GM23338 (cell line): ENCODE measurements at places on chromosomes 13 and 19.

GRCh38 chr19:31316201-31316951 lies 32.9 kb downstream of the TSHZ3 start:
- H3K4me3 ChIP-seq, result peak overlapping the region; percentile 16; the same call in 1 of the 2 replicates
- H3K4me1 ChIP-seq, result peaks cover 42% of the 10 kb centered on the region
- H3K27ac ChIP-seq, result peak overlapping the region; percentile 89
- no peaks in the 10 kb centered on the region for H3K36me3 ChIP-seq

DNA sequence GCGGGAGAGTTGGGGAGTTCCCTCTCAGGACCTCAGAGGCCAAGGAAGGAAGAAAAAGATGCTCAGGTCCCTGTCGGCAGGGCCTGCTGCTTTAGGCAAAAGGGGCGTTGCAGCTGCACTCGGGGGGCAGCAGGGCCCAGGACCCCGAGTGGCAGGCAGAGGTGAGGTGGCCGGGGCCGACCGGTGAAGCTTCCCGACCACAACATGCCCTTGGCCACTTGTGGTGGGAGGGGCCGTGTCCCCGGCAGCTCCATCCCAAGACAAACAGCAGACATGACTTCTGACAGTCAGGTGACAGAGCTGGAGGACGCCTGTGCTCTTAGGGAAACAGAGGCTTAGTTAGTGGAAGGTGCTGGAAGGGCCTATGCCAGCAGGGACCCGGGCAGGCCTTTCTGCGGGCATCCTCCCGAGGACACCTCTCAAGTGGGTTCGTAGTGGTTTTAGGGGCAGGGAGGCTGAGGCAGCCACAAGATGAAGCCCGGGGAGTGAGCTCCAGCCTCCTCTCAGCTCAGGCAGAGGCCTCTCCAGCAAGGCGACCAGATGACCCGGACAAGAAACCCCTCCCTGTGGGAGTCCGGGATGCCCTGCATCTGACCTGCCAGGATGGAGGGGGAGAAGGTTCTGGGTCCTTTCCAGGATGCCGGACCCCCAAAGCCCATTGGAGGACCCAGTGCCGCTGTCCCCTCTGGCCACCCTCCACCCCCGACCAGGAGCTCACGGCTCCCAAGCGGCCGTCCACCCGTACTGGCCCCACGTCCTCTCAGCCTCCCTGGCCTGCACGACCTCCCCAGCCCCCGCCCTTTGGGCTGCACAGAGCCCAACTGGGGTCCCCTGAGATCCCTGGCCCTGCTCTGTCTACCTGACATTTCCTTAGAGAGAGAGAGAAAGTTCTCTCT lies 24.2 kb downstream of the BTBD2 start:
- no peak for DNase-seq
- no peaks in the 10 kb centered on the region for H3K4me1 ChIP-seq
- peaks cover 4% of the 10 kb centered on the region; the same call in 1 of the 2 replicates for H3K36me3 ChIP-seq
- no peaks in the 10 kb centered on the region for H3K27me3 ChIP-seq
- no peak overlapping the region for H3K27ac ChIP-seq
- no peak overlapping the region for H3K4me3 ChIP-seq

- no peak overlapping the region for H3K4me3 ChIP-seq
- H3K4me1 ChIP-seq, result peaks cover 7% of the 10 kb centered on the region
- peak; percentile 65 for DNase-seq
- H3K27ac ChIP-seq, result no peak overlapping the region
These were observed 8.0 kb downstream of the VSIG10L start for GRCh38 chr19:51333836-51334460.

- H3K4me1 ChIP-seq, result no peaks in the 10 kb centered on the region
- no peak overlapping the region for H3K27ac ChIP-seq
- peak; percentile 14 for DNase-seq
- H3K4me3 ChIP-seq, result no peak overlapping the region
These were observed 2874.1 kb upstream of the PCDH20 start for GRCh38 chr13:64289702-64290101.

- H3K27me3 ChIP-seq, result peaks cover 39% of the 10 kb centered on the region
- no peaks in the 10 kb centered on the region for H3K36me3 ChIP-seq
- H3K27ac ChIP-seq, result no peak overlapping the region
- H3K4me3 ChIP-seq, result peak overlapping the region; percentile 69
- H3K4me1 ChIP-seq, result no peaks in the 10 kb centered on the region
These were observed 729 bp upstream of the MADCAM1 start for GRCh38 chr19:495402-496111.

DNA sequence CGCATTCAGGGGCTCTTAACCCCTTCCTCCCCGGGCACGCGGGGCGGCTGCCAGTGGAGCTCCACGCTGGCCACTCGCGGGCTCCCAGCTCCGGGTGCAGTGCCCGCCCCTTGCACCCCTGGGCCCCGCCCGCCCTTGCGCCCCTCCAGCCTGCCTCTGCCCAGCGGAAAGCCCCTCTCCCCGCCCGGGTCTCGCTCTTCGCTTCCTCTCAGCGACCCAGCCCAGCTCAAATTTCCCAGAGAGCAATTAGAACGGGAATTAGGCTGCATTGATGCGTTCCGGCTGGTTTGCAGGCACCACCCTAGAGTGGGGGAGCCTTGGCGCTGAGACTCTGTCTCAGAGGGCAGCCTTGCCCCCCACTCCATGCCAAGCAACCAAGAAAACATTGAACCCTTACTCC lies 1.8 kb upstream of the GSX1 start:
- H3K4me3 ChIP-seq, result peak overlapping the region; percentile 47

DNA sequence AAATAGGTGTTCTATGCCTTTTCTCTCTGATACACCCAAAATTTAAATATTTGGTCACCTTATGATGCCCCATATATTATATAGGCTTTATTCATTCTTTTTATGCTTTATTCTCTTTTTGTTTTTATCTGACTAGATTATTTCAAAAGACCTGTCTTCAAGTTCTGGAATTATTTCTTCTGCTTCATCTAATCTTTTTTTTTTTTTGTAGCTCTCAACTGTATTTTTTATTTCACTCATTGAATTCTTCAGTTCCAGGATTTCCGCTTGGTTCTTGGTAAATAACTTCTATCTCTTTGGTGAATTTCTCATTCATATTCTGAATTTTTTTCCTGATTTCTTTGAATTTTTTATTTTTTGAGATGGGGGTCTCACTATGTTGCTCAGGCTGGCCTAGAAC lies 3.9 kb upstream of the CLEC4M start:
- peaks cover 6% of the 10 kb centered on the region; the same call in 1 of the 2 replicates for H3K36me3 ChIP-seq
- no peaks in the 10 kb centered on the region for H3K4me1 ChIP-seq
- H3K27me3 ChIP-seq, result no peaks in the 10 kb centered on the region
- no peak overlapping the region for H3K27ac ChIP-seq

GRCh38 chr19:46487178-46487801 lies 8.4 kb downstream of the PNMA8B start:
- H3K4me1 ChIP-seq, result peaks cover 18% of the 10 kb centered on the region; the same call in 1 of the 2 replicates
- no peaks in the 10 kb centered on the region for H3K36me3 ChIP-seq
- DNase-seq, result peak; percentile 53
- H3K27ac ChIP-seq, result no peak overlapping the region
- H3K27me3 ChIP-seq, result peaks cover 61% of the 10 kb centered on the region

GRCh38 chr19:32816555-32817099 lies 52.9 kb downstream of the SLC7A9 start:
- H3K27ac ChIP-seq, result no peak overlapping the region
- peaks cover 15% of the 10 kb centered on the region for H3K4me1 ChIP-seq
- H3K4me3 ChIP-seq, result no peak overlapping the region

DNA sequence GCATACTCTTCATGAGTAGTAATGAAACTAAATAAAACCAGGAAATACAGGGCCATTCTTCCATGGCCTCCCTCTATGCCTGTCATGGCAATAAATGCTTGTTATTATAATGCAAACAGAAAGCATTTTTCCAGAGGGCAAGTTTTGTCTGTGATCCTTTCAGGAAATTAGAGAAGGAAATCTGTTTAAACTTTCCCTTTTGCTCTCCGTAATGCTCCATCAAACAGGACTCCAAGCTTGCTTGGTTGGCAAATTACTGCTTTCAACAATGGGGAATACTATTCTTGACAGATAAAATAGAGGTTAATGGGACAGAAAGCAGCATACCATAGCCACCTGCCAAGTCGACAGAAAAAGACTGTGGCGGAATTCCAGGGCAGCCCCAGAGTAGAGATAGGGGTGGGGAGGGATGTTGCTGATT lies 252.5 kb downstream of the LHFPL6 start:
- peak; percentile 49 for DNase-seq
- no peak overlapping the region for H3K27ac ChIP-seq
- no peaks in the 10 kb centered on the region for H3K36me3 ChIP-seq
- H3K4me1 ChIP-seq, result peaks cover 38% of the 10 kb centered on the region

DNA sequence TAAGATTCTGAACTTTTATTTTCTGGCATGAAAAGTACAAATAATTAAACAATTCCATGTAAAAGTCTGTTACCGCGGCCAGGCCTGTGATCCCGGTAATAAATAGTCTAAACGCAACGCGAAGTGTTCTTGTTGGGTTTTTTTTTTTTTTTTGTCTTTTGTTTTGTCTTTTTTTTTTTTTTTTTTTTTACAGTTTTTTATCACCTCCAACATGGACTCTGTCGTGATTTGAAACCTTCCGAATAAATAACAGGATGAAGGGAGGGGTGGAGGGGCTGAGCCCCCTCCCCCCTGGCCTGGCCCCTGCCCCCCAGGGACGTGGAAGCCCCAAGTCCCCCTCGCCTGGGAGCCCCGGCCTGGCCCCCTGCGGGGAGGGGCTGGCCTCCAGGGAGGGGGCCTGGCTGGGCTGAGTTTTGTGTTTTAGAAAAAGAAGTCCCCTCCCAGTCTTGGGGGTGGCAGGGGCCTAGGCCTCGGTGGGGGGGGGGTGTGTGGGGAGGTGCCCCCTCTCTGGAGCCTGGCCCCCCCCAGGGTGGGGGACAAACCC lies 16.0 kb downstream of the PRKCSH start:
- no peaks in the 10 kb centered on the region; the same call in 1 of the 2 replicates for H3K36me3 ChIP-seq
- H3K27me3 ChIP-seq, result no peaks in the 10 kb centered on the region
- H3K27ac ChIP-seq, result no peak overlapping the region
- peak overlapping the region; percentile 12; the same call in 1 of the 2 replicates for H3K4me3 ChIP-seq
- DNase-seq, result no peak

DNA sequence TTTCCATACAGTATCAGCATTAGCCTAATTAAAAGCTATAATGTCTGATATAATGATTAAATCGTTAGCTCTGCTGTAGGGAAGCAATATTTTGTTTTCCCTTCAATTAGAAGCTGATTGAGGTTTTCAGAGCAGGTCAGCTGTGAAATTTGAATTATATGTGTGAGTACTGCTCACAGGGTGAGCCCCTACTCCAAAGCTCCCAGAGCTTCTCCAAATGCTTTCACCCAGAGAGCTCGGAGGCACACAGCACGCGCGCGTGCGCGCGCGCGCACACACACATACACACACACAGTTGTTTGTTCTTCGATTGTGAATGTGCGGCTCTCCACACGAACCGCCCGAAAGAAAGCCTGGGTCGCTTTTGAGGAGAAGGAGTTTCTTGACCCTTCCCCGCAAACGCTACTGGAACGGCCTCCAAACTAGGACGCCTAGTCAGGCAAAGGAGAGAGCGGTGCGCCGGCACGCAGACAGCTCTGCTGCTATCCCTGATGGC lies 4.8 kb upstream of the SOX1 start:
- H3K36me3 ChIP-seq, result no peaks in the 10 kb centered on the region
- no peak for DNase-seq
- H3K4me3 ChIP-seq, result peak overlapping the region; percentile 49
- H3K27me3 ChIP-seq, result peaks cover 98% of the 10 kb centered on the region
- H3K27ac ChIP-seq, result no peak overlapping the region

- H3K36me3 ChIP-seq, result no peaks in the 10 kb centered on the region; the same call in 1 of the 2 replicates
- H3K27ac ChIP-seq, result no peak overlapping the region
- H3K4me3 ChIP-seq, result no peak overlapping the region
These were observed 58.4 kb downstream of the MLLT1 start for GRCh38 chr19:6221220-6221877.

- peak; percentile 78 for DNase-seq
- peaks cover 10% of the 10 kb centered on the region for H3K27me3 ChIP-seq
- no peak overlapping the region for H3K27ac ChIP-seq
These were observed 3.3 kb upstream of the CEACAM7 start for GRCh38 chr19:41691268-41691970.

- no peak for DNase-seq
- no peak overlapping the region for H3K27ac ChIP-seq
- H3K36me3 ChIP-seq, result no peaks in the 10 kb centered on the region
- H3K27me3 ChIP-seq, result no peaks in the 10 kb centered on the region
- no peaks in the 10 kb centered on the region for H3K4me1 ChIP-seq
- H3K4me3 ChIP-seq, result no peak overlapping the region
These were observed 189.5 kb upstream of the SLC10A2 start for GRCh38 chr13:103255587-103256301.

DNA sequence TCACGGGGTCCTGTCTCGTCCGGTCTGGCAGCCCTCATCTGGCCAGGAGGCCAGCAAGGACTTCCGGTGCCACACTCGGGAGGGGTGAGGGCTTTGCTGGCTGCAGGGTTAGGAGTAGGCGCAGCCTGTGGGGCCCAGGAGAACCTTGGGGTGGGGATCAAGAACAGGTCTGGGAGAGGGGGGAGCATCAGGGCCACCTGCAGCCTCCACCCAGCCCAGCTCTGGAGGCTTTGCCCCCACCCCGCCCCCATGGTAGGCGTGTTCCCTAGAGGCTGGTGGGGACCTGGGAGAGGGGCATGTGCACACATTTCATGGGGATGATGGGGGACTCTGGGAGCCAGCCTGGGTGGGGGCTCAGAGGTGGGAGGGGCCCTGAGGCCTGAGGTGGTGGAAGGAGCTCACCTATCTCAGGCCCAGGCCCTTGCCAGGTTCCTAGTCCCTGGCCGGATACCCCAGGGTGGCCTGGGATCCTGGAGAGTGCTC lies 23.3 kb downstream of the WTIP start:
- H3K4me3 ChIP-seq, result no peak overlapping the region
- no peaks in the 10 kb centered on the region for H3K4me1 ChIP-seq
- H3K27ac ChIP-seq, result no peak overlapping the region
- DNase-seq, result no peak
- no peaks in the 10 kb centered on the region for H3K36me3 ChIP-seq
- H3K27me3 ChIP-seq, result peaks cover 16% of the 10 kb centered on the region

- no peaks in the 10 kb centered on the region for H3K27me3 ChIP-seq
- DNase-seq, result no peak
- H3K4me1 ChIP-seq, result no peaks in the 10 kb centered on the region
- no peak overlapping the region for H3K27ac ChIP-seq
These were observed 45.1 kb upstream of the TPM4 start for GRCh38 chr19:16030964-16031871.

- no peak overlapping the region for H3K27ac ChIP-seq
- DNase-seq, result no peak
- H3K4me3 ChIP-seq, result peak overlapping the region; percentile 78
- H3K4me1 ChIP-seq, result peaks cover 14% of the 10 kb centered on the region
These were observed 43.0 kb upstream of the HNRNPA1L2 start for GRCh38 chr13:52599037-52599847.

- H3K4me1 ChIP-seq, result no peaks in the 10 kb centered on the region
- H3K27ac ChIP-seq, result no peak overlapping the region
- peaks cover 4% of the 10 kb centered on the region; the same call in 1 of the 2 replicates for H3K36me3 ChIP-seq
- no peak for DNase-seq
These were observed 87.2 kb downstream of the B3GLCT start for GRCh38 chr13:31286930-31287329.

GRCh38 chr13:23915308-23915707 lies 18.0 kb upstream of the C1QTNF9B start:
- H3K36me3 ChIP-seq, result no peaks in the 10 kb centered on the region
- H3K4me3 ChIP-seq, result no peak overlapping the region
- DNase-seq, result no peak
- no peak overlapping the region for H3K27ac ChIP-seq
